Psoas muscle (tissue), 8 donors: ENCODE measurements at places on chromosomes 11 and 22. TPM values are rescaled to one million over a fixed set of nuclear protein-coding genes. Genes with fewer than 3 reads are reported as not detected.

DNA sequence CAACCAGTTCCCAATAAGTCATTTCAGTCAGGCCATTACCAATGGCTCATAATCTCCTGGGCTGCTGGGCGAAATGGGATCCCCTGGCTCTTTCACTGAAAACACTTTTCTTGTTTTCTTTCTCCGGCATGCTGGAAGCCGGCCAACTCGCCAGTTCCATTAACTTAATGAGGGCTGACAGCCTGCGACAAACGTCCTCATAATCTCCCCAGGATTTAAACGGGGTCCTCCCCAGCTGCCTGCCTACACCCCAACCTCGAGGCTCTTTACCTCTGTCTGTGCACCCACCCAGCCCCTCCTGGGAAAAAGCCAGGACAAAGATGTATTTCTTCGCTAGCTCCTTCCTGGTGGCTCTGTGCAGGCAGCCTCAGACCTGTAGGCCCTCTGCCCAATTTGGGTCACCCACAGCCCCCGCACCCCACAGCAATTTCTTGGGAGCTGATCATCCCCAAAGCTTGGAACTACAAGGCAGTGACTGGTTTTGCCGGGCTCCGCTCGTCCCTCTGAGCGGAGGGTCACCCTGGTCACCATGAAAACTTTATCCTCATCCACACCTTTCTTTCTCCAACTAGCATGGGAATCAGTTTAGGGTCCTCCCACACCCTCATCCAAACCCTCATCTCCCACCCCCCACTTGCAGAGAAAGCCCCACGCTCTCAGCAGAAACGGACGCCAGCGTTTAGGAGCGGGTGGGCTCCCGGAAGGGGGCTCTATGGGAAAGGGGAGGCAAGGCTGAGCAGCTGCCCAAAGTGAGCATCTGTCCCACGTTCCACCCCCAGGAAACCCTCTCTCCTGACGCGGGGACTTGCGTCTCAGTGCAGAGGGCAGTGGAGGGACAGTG is 51.1 kb upstream of the KCNQ1OT1 start:
- no peak for DNase-seq

DNA sequence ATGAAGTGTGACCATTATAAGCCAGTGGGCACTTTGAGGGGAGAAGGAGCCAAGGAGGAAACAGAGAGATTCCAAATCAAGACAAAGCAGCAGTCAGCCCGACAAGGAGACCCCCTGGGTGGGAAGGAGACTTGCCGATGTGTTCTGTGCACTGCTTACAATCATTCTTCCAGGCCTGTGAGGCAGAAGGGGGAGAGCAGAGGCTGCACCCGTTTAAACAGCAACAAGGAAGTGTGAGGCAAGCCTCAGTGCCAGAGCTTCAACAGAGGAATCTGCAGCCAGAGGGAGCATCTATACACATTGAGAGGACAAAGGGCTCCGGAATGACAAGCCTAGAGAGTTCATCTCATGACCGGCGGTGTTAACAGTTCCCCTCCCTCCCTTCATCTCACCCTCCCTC is 121.1 kb downstream of the NXPE2 start:
- DNase-seq, result no peak

DNA sequence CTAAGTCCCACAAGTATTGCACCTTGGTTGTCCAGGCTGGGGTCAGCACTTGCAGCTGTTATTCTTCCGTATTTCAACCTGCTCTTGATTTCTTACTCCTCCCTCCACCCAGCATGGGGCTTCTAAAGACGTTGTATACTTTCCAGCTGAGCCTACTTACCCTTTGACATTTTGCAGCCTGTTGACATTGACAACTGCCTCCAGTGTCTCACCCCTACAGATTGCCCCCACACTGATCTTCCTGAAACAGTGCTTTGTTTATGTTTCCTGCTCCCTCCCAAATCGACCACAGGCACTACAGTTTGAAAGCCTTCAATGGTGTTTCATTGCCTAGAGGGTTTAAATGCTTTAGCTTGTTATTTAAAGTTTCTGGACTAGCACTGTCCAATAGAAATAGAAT is 56.6 kb downstream of the FAM83F start:
- DNase-seq, result no peak

GRCh38 chr11:115958089-115959000 is 454.1 kb upstream of the CADM1 start:
- no peak for DNase-seq

DNA sequence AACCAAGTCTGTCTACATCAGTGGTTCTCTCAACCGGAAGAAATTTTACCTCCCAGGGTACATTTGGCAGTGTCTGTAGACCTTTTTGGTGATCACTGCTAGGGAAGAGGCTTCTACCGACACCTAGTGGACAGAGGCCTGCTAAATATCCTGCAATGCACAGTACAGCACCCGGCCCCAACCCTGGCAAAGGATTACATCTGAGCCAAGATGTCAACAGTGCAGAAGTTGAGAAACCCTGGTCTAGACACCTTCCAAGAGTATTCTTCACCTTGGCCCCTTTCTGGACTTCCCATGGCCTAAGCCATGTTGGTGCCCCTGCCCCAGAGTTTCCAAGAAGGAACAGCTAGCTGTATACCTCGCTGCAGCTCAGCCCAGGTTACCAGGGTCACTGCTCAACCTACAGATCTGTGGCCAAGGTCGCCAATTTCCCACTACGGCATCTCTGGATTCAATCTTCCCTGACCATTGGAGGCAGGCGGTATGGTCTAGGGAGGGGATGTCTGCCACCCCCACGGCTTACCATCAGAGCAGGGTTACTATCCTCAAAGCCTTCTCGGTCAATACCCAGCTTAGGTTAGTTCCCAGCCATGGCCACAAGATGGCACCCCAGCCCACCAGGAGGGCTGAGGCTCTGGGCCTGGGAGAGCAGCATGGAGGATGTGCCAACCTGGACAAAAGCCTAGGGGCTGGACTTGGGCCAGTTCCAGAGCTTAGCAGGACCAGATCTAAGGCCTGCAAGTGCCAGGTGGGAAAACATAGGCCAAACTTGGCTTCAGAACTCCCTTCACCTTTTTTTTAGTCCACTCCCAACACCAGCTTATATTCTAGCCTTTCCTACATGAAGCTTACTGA is 3.7 kb upstream of the KCNC1 start:
- peak; percentile 82 for DNase-seq

GRCh38 chr11:117020287-117020686 is 77.9 kb downstream of the SIK3 start:
- no peak for DNase-seq

GRCh38 chr11:117171404-117172061 is 7.0 kb upstream of the SIDT2 start:
- no peak for DNase-seq

DNA sequence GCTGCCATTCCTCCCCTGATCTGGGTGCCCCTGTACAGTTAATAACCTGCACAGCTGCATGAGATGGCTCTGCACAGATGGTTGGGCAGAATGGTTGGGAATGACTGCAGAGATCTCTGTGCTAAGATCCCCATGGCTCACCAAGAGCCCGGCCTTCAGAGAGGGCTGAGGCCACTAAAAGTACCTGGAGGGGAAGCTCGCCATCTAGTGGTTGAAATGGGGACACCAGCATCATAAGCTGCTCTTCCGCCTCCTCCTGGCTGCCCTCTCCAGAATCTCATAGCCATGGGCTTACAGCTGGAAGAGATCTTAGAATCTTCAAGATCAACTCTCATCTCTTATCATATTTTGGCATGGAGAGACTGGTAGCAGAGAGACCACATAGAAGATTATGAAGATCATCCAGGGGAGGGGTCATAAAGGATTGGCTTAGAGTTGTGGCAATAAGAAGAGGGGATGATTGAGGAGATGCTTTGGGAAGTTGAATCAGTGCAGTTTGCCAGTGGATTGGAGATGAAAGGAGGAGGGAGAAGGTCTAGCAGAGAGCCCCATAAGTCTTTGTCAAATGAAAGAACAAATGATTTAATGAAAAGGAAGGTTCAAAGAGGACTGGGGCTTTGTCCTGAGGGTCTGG is 22.0 kb upstream of the TLCD5 start:
- peak; percentile 60 for DNase-seq

GRCh38 chr11:614021-614622 is 1.6 kb downstream of the IRF7 start:
- no peak for DNase-seq

- DNase-seq, result no peak
These were observed 21.3 kb upstream of the NCF4 start for GRCh38 chr22:36839356-36840073.

Gene SERPINH1
- 43.3 TPM for total RNA-seq

Gene DLG2
- total RNA-seq, result 3.8 TPM

Gene OR52N4
- total RNA-seq, result not detected

Gene DDTL
- 2.4 TPM for total RNA-seq

Gene TPBGL
- 0.11 TPM for total RNA-seq

Gene TRIM49
- not detected for total RNA-seq
